Cardiac fibroblast (primary cell): ENCODE measurements at places on chromosomes 5 and 9.

- no peak for DNase-seq
Observed at GRCh38 chr9:13974891-13975290, 339.1 kb downstream of the NFIB start.

DNA sequence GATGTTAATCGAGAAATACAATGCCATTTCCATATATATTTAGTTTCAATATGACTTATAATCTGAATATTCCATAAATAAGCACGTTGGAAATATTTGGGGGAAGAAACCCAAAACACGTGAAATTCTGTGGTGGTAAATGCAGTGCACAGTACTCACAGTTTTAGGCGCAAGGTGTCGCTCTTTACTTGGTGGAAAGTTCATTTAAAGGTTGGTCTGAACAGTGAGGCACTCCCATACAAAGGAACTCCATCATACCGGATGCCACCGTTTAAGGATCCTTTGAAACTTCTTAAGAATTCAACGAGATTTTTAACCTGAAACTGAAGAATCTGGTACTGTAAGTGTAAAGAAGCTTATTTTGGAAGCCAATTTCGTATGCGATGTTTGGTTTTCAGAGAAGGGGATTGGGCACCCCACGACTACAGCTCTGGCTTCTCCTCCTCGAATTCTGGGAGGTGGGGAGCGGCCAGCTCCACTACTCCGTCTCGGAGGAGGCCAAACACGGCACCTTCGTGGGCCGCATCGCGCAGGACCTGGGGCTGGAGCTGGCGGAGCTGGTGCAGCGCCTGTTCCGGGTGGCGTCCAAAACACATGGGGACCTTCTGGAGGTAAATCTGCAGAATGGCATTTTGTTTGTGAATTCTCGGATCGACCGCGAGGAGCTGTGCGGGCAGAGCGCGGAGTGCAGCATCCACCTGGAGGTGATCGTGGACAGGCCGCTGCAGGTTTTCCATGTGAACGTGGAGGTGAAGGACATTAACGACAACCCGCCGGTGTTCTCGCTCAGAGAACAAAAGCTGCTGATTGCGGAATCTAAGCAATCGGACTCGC, at the start of gene PCDHA11:
Gene PCDHA11, plus strand, starts transcription at position 237 of the 834 bp plus-strand sequence. Its CDS starts 147 bp downstream, at position 384.
- peak; percentile 10 for DNase-seq

GRCh38 chr9:89483592-89484474, 14.1 kb downstream of the SEMA4D start:
- DNase-seq = no peak

DNA sequence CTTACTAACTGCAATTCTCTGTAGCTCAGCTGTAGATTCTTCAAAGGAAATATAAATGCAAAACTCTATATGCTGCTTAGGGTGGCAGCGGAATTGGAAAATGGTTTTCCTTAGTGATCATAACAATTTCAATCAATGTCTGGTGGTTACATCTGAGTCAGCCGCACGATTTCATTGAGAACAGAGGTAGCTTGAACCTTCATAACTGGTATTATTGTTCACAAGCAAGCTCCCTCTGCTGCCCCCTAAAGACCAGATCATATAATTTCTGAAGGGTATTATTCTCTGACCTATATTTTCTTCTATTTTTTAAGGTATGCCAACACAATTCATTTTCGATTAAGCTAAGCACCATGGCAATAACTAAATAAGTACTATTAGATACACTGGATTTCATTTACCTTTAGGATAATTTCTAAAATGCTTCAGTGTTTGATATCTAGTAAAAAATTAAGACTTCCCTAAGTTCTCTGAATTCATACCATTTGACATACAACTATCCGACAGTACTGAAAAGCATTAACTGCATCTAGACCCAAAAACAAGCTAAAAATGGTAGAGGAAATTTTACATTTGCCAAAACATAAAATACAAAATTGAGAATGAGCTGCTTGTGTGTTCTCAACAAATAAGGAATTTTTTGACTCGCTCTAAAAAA, 181.1 kb upstream of the SPEF2 start:
- DNase-seq = peak; percentile 43

DNA sequence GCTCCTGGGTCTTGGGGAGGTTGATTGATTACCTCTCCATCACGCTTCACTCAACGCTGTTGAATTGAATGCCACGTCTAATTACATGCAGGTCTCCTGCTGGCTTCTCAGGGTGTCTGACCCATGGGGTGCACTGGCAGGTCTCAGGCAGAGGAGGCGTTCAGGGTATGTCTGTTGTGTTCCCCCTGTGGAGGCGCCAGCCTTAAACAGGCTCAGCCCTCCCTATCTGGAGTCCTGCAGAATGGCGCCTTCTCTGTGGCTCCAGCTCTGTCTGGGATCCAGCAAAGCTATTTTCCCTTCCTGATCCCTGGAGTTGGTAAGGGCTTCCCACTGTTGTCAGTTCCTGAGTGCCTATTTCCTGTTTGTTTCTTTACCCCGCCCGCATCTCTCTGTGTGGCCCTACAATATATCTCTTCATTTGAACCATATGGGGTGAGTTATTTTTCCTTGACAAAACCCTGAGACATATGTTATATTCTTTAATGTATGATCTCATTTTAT, 150.0 kb downstream of the NTRK2 start:
- DNase-seq = no peak
